Hippocampal formation (tissue), 2 donors: ENCODE measurements at places on chromosomes 7 and 10.

DNA sequence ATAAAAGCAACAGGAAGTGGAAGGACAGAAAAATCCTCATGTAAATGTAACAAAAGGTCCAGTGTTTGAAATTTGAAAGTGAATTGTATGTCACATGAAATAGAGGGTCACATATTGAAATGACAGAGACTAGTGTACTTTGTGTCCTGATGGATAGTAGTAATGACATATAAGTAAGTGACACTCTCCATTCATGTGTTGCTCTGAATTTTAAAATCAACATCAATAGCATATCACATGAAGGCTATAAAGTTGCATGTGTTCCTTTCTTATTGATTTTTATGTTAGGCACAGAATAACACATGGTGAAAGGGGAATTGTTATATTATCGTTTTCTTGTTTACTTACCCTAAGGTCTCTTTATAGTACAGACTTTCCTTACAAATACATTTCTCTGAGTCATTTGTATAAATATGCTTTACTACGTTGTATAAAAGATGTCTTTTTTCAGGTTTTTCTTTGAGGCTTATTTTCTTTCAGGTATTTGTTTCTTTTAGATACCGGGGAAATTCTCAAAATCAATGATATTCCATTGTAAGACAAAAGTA is 104.6 kb upstream of the CACNA2D1 start:
- DNase-seq: no peak

- no peak for DNase-seq
These were observed 1.4 kb upstream of the PKD1L1 start for GRCh38 chr7:47949703-47950102.

GRCh38 chr10:88411772-88412349 is 171.3 kb downstream of the RNLS start:
- DNase-seq: no peak

DNA sequence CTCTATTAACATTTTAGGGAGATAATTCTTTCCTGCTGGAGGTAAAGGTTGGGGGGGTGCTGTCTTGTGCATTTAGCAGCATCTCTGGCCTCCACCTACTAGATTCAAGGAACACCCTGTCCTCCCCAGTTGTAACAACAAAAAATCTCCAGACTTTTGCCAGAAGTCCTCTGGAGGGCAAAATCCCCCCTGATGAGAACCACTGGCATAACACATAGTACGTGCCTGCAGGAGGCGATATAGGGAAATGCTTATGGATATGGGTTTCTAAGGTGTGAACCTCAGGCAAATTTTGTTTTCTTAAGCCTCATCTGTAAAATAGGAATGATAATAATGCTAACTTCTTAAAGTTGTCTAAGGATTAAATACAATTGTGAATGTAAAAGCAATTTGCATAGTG is 2.9 kb upstream of the OSBPL3 start:
- DNase-seq: no peak

DNA sequence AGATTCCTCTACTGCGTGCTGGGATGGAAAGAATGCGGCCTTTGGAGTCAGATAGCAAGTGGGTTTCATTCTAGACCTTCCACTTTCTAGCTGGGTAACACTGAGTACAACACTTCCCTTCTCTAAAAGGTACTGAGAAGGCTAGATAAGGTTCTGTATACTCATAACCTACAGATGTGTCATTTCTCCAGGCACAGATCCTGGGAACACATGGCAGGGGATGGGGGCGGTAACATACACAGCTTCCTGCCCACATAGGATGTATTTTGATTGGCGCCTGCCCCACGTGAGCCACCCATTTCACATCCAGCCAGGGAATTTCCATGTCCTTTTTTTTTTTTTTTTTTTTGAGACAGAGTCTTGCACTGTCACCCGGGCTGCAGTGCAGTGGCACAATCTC is 31.8 kb downstream of the KLRG2 start:
- no peak for DNase-seq

GRCh38 chr10:9294865-9295264 is 1240.4 kb downstream of the GATA3 start:
- no peak for DNase-seq

DNA sequence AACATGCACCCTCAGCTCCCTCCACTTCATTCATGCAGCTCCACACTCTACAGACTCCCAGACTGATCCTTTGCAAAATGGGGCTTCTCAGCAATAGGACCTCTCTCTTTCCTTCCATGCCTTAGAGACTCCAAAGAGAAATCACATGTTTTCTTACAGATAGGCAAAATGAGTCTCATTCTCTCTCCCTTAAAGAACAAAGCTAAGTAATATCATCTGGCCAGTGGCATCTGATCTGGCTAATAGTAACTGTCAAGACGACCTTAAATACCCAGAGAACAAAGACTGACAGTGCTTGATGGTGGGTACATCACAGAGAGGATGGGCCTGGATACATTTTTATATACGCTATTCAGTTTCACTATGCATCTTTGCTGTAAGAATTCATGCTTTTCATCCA is 43.1 kb upstream of the CALD1 start:
- DNase-seq: no peak

- no peak for DNase-seq
These were observed 109.6 kb downstream of the CYTH3 start for GRCh38 chr7:6162650-6163366.

- no peak for DNase-seq
These were observed 102.3 kb upstream of the NUPR2 start for GRCh38 chr7:56218510-56218909.

DNA sequence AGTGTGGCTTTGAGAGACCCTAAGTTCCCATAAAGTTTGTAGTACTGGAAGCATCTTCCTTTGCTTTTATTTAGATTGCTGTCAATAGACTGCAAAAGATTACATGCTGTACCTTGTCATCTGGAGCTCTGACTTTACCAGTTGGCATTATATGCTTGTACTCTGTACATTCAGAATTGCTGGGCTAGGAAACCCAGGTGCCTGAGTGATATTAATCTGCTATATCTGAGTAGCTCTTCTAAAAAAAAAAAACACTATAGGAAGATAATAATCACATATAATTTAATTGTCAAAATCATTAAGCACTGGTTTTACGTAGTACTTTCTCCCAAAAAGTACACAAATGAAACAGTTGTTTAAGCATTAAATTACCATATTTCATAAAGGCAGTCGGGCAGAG is 12.3 kb downstream of the GATA3 start:
- no peak for DNase-seq

GRCh38 chr7:40883826-40884225 is 749.0 kb downstream of the SUGCT start:
- no peak for DNase-seq

DNA sequence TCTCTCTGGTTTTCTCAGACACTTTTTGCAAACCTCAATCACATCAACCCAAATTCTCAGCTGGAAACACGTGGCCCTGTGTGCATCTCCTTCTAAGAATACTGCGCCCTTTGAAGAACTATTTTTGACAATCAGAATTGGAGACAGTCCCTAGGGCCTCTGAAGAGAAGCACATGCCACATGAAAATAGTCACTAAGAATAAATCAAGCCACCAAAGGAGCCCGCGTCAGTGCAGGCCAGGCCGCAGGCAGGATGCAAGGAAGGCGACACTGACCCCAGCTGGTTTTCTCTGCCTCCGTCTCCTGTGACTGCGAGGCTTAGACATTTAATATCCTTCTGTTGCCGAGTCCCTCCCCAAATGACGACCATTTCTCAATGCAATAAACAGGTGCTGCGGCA is 88.0 kb upstream of the ADAM12 start:
- DNase-seq: no peak

DNA sequence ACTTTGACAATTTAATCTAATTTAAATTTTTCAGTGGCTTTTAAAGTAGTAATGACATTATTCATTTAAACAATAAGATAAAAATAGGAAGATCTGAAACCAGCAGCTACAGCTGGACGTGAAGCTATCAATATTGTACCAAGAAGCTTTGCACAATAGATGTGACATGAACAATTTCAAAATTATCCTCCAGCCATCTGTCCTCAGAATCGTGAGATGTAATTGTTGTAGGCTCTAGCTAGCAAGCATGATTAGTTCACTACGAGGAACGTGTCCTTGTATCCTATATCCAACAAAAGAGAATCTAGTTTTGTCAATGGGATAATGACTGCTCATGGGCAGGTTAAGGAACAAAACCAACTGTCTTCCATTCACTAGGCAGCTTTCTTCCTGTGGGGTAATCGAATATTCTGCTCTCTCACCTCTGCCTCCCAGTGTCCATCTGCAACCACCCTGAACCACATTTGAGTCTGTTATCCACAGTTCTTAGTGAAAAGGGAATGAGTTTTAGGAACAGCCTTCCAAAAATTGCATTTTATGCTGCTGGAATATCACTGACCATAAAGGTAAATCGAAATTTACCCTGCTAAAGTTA is 247.3 kb downstream of the PARD3 start:
- no peak for DNase-seq

GRCh38 chr10:72009425-72010081 is 45.4 kb downstream of the CHST3 start:
- peak; percentile 64 for DNase-seq

GRCh38 chr7:31192986-31193385 is 140.9 kb downstream of the ADCYAP1R1 start:
- DNase-seq: peak; percentile 60

DNA sequence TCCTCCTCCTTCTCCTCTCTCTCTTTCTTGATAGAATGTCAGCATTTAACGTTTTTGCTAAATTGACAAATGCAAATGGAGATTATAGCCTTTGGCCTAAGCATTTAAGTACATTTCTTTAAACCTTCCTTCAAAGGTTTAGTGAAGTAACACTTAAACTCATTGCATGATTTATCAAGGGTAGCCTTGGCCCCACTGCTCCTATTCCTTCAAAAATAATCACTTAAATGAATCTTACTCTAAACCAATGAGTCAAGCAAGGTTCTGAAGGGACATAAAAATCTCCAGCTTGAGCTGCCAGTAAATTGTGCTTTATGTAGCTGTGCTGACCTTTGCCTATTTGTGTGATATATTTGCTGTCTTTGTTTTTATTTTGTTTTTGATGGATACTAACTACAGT is 358.5 kb upstream of the AKR1E2 start:
- DNase-seq: no peak

DNA sequence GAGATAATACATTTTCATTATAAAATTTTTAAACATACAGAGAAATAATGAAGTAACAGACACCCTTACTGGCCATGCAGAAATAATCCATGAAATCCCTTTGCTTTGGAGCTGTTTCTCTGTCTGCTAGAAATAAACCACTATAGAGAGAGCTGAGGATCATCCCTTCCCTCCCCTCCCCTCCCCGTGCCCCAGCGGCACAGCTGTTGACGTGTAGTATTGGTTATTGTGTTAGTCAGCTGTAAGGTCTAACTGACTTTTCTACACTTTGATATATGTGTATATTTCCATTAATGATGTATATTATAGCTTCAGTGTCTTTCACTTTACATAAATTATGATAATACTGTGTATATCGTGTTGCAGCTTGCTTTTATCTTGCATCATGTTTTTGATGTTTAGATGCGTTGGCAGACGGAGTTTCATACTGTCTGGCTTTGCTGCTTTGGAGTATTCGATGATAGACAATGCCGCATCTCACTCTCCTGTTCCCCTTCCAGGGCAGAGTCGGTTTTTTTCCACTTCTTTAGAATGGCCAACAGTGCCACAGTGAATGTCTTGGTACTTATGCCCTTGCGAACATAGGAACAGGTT is 27.4 kb upstream of the GRID1 start:
- DNase-seq: no peak

DNA sequence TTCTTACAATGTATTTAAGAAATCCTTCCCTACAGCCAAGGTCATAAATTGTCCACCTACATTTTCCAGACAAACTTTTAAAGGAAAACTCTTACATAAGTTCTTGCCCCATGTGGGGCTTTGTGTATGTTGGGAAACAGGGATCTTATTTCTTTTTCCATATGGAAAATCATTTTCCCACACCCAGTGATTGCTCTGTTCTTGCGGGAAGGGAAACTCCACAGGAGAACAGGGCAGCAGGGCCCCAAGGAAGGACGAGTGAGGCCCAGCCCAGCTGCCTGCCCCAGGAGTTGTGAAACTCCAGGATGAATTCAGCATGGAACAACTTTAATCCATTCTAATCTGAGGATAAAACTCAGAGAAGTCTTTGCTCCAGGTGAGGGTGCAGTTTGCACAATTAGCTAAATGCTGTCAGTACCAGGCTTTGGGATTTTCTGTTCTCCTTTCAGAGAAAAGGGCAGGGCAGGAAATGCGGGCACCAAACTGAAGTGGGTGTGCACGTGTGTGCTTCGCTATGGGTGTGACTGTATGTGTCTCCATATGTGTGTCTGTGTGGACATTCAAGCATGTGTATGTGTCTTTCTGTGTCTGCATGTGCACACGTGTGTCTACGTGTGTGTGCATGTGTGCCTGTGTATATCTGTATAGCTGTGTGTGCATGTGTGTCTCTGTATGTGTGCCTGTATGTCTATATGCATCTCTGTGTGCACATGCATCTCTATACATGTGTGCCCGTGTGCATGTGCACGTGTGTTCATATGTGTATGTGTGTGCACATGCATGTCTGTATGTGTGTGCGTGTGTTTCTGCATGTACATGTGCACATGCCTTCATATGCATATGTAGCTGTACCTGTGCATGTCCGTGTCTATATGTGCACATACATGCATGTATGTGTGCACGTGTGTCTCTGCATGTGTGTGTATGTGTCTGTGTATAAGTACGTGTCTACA is 102.0 kb upstream of the FAM20C start:
- no peak for DNase-seq

DNA sequence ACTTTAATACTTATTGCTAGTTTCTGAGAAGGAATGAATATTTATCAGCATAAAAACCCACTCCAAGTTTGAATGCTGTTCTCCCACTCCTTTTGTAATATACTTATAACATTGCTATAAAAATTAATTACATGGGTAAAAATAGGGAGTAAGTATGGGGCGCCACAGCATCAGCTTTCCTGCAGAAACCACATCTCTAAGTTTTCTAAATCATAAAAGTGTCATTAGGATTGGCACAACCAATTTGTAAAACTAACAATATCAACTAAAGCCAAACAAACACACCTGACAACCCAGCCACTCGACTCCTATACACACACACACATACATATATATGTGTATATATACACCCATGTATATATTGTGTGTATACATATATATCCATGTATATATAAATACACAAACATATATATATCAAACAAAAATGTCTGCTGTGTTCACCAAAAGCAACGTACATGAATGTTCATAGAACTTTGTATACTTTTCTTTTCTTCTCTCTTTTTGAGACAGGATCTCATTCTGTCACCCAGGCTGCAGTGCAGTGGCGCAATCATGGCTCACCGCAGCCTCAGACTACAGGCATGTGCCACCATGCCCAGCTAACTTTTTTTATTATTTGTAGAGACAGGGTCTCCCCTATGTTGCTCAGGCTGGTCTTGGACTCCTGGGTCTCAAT is 14.8 kb upstream of the LRRC17 start:
- DNase-seq: no peak

DNA sequence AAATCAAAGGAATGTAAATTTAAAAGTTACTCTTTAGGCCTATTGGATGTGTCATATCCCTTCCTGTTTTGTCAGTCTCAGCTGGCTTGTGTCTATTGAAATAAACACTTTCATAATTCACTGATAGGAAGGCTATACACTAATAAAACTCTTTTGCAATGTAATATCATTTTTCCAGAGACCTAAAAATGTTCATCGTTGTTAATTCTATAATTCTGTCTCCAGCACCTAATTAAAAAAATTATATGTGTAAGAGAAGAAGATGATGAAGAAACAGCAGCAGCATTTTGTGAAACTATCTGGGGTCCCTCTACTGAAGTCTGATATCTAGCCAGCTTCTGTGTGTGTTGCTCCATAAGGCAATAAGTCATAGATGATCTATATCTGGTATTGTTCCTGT is 602.7 kb downstream of the ETV1 start:
- no peak for DNase-seq

- DNase-seq: no peak
These were observed 421.4 kb upstream of the MGMT start for GRCh38 chr10:129045599-129045998.

- DNase-seq: no peak
These were observed 282.3 kb downstream of the TWIST1 start for GRCh38 chr7:18835001-18835690.
